ENCODE measurements at places on chromosomes 2 and 18.

DNA sequence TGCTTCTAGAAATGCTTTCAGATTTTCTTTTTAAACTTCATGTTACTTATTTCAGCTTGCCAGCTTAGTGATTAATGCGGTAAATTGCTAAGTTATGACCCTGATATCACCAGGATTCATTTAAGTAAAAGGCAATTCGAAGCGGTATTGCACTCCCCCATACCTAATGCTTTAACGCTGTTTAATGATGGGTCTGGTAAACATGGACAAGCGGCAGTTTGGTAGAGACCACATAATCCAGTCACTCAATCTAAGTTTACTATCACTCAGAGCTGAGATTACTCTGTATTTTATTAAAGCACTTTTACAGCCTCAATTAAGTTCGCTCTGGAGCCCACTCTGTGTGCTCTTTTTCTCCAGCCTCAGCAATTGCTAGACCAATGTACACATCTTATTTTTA is 118.2 kb upstream of the SCN7A start:
- DNase-seq: no peak

DNA sequence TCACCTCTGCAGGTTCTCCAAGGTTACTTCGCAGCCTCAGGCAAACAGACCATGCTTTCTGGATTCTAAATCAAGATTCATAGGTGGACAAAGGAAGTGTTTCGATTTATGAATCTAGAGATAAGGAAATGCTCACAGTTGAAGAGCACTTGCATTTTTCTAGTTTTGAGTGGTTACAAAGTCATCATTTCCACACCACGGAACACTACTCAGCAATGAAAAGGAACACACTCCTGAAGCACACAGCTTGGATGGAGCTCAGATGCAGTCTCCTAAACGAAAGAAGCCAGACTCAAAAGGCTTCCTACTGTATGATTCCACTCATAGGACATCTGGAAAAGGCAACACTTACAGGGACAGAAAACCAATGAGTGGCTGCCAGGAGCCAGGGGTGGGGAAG is 31.7 kb downstream of the SDC1 start:
- no peak for DNase-seq

- no peak for DNase-seq
Measured at GRCh38 chr18:3152294-3152693, 67.5 kb downstream of the MYOM1 start.

GRCh38 chr2:14896330-14897030 is 264.0 kb downstream of the LRATD1 start:
- DNase-seq: no peak

DNA sequence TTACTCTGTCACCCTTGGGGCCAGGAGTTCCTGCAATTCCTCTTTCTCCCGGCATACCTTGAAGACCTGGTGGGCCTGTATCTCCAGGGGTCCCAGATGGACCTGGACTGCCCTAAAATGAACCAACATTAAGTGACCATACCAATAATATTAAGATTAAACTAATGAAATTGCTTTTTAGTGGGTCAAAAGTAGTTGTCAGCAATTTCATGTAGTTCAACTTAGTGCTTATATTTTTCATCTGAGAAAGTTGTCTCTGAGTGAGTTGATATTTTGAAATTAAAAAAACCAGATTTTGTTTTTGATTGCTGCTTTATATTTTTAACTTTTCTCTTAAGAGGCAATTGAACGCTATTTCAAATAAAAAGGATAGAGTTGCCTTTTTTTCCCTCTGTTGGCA is 83.1 kb downstream of the COL3A1 start:
- no peak for DNase-seq

- DNase-seq: no peak
Measured at GRCh38 chr2:180255981-180256380, 248.9 kb upstream of the CWC22 start.
